Tongue (tissue), 3 donors: ENCODE measurements at places on chromosomes 6 and 20.

DNA sequence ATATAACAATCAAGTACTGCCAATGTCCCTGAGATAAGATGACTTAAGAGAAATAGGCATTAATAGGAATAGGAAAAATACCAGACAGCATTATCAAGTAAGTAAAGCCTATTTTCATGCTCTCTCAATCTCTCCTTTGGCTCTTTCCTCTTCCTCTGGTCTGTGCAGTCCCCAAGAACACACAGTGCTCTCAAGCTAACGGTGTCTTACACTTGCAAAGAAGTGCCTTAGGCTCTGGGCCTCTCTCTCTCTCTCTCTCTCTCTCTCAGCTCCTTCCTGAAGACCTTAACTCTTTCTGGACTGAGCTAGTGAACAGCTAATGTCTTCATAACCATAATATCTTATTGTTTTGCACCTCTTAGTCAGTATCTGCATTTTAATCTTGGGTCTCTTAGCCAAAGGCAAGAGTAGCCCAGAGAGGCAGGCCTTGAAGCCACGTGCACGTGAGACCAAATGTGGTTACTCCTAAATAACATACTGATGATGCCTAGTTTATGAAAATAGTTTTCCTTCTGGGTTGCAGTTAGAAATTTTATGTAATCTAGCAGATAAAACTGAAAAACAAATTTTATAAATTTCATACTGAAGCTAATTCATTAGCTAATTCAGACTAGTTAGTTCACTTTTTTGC, 70.8 kb downstream of the TPD52L1 start:
- DNase-seq = no peak

DNA sequence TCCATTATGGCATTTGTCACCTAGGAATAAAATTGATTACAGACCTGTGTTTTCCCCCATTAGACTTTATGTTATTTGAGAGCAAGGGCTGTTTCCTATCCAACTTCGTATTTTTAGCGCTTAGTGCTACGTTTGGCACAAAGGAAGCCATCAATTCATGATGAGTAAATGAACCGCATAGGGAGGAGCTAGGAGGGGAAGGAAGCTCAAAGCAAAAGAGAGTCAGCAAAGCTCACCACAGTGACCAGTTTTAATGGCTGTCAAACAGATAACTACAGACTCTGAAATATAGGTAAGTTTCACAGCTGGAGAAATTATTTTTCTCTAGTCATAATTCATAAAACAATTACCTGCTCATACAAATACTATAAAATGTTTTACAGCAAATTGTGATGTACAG, 6.9 kb upstream of the SAMD3 start:
- no peak for DNase-seq

GRCh38 chr6:90368001-90368400, 71.4 kb upstream of the BACH2 start:
- DNase-seq = no peak

DNA sequence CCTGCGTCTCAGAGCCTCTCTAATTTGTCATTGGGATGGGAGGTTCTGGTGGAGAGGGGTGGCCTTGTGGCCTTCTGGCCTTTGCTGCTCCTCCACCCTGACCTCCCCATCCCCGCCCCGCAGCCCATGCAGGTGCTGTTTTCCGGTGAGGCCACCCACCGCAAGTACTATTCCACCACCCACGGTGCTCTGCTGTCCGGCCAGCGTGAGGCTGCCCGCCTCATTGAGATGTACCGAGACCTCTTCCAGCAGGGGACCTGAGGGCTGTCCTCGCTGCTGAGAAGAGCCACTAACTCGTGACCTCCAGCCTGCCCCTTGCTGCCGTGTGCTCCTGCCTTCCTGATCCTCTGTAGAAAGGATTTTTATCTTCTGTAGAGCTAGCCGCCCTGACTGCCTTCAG, 171.8 kb upstream of the RNF24 start:
- no peak for DNase-seq

GRCh38 chr20:54649511-54649962, 174.1 kb downstream of the DOK5 start:
- DNase-seq = peak; percentile 88

DNA sequence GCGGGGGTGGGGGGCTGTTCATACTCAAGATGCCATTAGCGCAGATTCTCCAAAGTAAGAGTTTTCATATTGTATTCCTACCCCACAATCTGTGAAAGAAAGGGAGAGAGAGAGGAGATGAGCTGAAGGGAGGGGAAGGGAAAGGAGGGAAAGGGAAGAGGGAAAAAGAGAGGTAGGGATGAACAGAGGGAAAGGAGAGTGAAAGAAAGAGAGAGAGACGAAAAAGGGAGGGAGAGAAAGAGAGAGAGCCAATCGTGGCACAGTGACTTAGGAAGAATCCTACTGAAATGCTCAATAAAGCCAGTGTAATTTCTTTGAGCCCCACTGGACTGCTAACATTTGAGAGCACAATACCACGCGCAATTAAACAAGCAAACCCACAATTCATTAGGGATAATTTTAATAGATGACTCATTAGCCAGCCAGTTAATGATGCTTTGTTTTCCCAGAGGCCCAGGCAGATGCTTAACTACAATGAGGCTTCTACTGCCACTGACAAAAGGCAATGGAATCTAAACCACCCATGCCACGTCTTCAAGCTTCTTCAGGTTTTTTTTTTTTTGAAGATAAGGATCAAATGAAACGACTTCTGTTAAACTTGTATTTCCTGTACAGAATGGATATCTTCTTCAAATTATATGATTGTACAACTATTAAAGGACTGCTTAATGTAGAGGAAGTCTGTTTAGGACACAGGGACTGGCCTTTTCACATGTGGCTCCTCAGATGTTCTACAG, 306.8 kb downstream of the FOXC1 start:
- DNase-seq = no peak

GRCh38 chr20:51715856-51716185, 52.4 kb downstream of the ATP9A start:
- no peak for DNase-seq

DNA sequence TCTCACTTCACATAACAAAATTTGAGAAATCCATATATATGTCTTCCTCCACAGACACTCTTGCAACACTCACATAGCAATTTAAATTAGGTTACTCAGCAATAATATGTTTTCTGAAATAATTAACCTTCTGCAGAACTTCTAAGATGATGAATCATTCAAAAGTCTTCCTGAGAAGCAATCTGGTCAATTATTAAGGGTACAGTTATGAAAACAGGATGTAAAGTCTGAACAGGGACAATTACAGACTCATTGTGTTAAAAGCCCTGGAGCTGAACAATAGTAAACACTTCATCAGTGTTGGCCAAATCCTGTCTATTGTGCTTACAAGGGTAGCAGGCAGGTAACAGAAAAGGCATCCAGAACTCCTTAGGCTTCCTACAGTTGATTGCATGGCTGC, 75.4 kb downstream of the FILIP1 start:
- DNase-seq = no peak

DNA sequence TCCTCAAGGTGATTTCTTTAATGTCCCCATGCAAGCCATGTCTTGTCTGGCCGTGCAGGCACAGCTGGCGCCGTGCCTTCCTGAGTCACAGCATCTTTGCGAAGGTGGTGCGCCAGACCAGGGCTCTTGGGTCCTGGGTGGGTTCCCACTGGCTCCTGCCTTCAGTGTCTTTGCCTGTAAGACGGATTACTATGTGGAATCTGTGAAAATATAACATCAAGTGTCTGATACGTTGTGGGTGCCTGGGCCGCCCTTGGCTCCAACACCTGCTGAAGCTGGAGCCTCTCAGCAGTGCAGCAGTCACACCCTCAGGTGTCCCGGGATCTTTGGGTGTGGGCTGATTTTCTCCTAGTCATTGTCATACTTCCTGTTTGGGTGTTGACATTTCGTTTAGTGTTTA, 3.2 kb downstream of the OSBPL2 start:
- DNase-seq = no peak

GRCh38 chr20:35312318-35312717, 20.1 kb upstream of the FAM83C start:
- no peak for DNase-seq

- no peak for DNase-seq
These were observed 136.7 kb upstream of the EEF1E1 start for GRCh38 chr6:8238773-8239683.

GRCh38 chr6:125957845-125958244, 1.3 kb downstream of the HINT3 start:
- DNase-seq = peak; percentile 39

GRCh38 chr20:58011947-58012610, 216.4 kb downstream of the ANKRD60 start:
- DNase-seq = no peak

GRCh38 chr6:63224179-63224578, 12.9 kb downstream of the FKBP1C start:
- DNase-seq = no peak

DNA sequence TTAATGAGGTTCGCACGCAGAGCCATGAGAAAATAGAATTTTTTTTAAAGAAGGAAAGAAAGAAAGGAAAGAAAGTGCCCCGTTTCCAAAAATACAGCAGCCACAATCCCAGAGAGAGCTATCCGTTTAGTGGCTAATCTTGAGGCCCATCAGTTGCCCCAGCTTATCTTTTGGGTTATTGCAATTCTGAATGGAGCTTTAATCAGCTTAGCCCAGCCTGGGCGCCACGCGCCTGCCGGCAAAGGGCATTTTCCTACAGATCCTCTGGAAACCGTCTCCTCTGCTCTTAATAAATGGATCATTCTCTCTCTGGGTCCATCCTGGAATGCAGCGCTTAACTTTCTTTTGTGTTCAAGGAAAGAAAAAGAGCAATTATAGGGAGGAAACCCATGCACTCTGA, 413.3 kb downstream of the MAFB start:
- no peak for DNase-seq

GRCh38 chr6:4603291-4603690, 172.9 kb upstream of the CDYL start:
- no peak for DNase-seq

- no peak for DNase-seq
These were observed 911.8 kb downstream of the EPHA7 start for GRCh38 chr6:92507552-92507951.

DNA sequence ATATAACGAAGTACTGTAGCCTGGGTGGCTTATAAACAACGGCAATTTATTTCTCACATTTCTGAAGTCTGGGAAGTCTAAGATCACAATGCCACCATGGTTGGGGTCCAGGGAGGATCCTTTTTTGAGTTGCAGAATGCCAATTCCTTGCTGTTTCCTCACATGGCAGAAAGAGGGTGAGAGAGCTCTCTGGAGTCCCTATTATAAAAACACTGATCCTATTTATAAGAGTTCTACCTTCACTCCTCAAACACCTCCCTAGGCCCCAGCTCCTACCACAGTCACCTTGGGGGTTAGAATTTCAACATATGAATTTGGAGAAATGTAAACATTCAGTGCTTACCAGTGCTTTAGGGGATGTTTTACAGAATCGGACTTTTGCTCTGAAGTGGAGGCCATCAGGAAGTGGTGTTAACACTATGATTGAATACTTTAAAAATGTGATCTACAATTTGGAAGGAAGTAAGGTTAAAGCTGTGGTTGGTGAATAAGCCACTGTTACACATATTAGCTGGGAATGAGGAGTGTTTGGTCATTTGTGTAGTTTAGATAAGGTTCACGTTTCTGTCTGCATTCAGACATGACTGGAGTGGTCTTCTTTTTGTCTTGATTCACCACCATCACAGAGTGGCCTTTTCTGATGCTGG, 79.9 kb upstream of the SPTLC3 start:
- no peak for DNase-seq

- DNase-seq = peak; percentile 65
These were observed 117.9 kb upstream of the THBS2 start for GRCh38 chr6:169371344-169372127.

GRCh38 chr6:72271531-72271930, 350.3 kb upstream of the KCNQ5 start:
- no peak for DNase-seq

- no peak for DNase-seq
These were observed 27.9 kb downstream of the SDCBP2 start for GRCh38 chr20:1301031-1301529.

GRCh38 chr6:161511447-161512095, 237.7 kb upstream of the AGPAT4 start:
- DNase-seq = no peak

DNA sequence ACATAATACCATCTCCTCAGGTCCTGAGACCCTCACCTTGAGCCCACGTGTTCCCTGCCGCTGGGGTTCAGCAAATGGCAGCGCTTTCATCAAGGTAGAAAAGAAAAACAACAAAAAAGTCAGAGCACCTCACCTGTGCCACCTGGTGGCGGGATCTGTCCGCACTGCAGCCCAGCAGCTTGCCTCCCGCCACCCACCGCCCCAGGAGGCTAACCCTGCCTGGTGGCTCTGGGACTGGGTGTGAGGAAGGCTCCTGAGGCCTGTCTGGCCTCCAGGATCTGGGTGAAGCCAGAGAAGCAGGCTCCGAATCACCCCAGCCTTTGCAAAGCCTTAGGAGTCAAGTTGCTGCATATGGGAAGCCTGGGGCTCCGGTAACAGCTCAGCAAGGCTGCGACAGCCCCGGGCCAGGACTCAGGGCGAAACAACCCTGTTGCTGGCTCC, 270.8 kb downstream of the BMP7 start:
- DNase-seq = peak; percentile 45

DNA sequence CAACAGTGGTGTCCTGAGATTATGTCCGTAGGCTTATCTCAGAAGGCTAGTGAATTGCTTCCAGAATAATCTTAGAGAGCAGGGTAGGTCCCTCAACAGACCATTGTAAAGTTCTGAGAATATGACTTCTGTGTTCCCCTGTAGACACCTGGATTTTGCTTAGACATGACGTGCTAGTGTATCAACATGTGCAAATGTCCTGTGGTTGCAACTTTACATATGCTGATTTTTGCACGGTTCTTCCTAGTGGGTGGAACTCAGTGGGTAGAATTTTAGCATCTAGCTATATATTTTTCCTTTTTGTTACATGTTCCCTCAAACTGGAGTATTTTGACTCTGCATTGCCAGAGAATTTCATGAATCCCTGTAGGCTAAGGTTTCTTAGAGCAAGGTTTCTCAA, 459.2 kb downstream of the RNF144B start:
- no peak for DNase-seq

DNA sequence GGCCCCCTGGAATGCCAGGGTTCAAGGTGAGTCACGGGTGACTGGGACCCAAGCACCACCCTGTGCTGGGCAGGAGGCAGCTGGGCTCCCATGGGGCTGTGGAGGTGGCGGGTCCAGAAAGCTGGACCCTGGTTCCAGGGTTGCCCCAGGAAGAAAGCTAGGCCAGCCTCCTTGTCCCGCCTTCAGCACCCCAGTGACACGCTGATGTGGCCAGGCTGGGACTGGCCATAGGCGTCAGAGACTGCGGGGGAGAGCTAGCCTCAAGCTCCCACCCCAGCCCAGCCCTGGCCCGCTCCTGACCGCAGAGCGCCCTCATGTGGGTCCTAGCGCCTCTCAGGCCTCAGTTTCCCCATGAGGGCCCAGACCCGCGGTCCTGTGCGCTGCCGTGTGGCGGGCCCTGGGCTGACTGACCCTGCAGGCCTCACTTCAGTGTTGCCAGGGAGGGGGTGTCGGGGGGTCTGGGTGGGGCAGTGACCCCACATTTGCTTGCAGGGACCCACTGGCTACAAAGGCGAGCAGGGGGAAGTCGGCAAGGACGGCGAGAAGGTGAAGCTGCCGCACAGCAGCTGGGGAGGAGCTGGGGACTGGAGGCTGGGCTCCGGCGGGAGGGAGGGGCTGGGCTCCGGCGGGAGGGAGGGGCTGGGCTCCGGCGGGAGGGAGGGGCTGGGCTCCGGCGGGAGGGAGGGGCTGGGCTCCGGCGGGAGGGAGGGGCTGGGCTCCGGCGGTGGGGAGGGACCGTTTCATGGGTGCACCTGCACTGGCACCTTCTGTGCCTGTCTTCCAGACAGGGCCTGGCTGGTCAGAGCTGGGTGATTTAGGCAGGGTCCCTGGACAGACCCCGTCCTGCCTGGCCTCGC, 7.9 kb downstream of the COL9A3 start:
- no peak for DNase-seq

- no peak for DNase-seq
These were observed 23.6 kb downstream of the DTD1 start for GRCh38 chr20:18611492-18611891.
